ENCODE measurements at places on chromosomes 1 and 21. TPM values are rescaled to one million over a fixed set of nuclear protein-coding genes. Genes with fewer than 3 reads are reported as not detected.
A peak's percentile ranks its signal among the peaks of the same experiment; 100 is the strongest.

Gene ZNF695
- total RNA-seq = 0.63 TPM

Gene TDRD10
- not detected for total RNA-seq

Gene IL10RB
- 36.1 TPM for total RNA-seq

Gene KCNT2
- not detected for total RNA-seq

DNA sequence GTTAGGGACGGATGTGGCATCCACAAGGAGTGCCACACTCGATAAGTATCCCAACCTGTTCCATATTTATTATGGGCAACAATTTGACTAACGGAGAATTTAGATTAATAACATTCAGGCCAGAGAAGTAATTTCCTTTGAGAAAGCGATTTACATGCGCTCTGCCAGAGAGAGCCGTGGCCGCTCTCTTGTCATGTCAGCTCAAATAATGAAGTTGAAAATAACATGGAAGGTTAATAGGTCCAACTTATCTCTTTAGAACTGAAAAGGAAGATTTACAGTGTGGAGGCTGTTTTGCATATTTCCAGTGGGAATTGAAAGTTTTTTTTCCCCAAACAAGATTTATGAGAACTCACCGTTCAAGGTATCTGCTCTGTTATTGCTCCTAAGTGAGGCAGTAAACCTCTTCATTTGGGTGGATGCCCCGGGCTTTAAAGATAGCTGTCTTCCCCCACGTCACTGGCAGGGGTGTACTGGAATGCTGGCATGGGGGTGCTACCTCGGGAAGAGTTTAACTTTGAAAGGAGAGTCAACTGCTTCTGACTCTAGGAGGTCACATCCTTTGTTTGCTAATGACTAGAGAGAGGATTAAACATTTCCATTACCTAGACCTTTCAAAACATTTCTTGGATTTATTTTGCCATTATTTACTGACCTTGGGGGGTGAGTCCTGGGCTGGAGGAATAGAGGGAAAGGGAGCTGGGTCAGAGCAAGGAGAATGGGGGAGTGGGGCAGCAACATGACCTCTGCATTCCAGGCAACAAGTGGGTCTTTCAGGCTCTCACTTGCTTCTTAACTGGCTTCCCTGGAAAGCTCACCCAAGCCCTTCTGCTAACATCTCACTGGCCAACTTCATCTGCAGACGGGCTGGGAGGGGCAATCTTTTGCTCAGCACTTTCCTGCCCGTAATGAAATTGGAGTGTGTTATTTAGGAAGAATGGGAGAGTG is 204.2 kb downstream of the CAMTA1 start:
- no peak overlapping the region for H3K4me3 ChIP-seq
- no peak overlapping the region for H3K27ac ChIP-seq
- H3K36me3 ChIP-seq = no peaks in the 10 kb centered on the region
- no peak for DNase-seq

GRCh38 chr1:167713330-167714081 is 8.3 kb upstream of the MPZL1 start:
- H3K27me3 ChIP-seq = peaks cover 7% of the 10 kb centered on the region
- peak; percentile 24 for DNase-seq
- H3K4me1 ChIP-seq = peaks cover 36% of the 10 kb centered on the region

DNA sequence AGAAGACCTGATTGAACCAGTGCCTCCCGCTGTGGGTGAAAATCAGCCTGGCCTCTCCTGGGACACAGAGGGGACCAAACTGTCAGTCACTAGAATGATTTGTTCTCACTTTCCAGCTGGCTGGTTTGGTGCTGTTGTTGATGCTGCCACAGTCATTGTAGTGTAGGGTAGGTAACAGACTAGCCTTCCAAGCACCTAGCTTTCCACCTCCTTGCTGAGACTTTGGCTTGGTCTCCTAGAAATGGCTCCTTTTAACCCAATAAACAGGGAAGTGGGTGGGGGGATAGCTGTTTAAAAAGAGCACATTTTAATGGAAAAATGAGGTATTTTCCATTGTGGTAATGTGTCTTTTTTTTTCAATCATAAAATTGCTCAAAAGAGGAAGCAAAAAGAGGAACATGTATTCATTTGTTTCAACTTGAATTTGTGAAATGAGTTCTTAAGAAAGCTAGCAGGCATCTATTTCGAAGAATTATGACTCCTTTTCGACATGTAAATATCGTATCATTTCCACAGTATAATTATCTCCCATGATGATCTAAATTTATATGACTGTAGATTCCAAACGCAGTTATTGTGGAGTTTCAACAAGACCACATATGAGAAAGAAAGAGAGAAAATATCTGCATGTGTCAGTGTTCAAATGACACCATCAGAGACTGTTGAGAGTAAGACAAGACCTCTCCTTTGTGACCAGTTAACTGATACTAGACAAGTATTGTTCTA is 190.1 kb downstream of the HLX start:
- no peak for DNase-seq
- no peaks in the 10 kb centered on the region for H3K27me3 ChIP-seq
- H3K27ac ChIP-seq = no peak overlapping the region
- H3K4me3 ChIP-seq = no peak overlapping the region
- H3K4me1 ChIP-seq = peaks cover 4% of the 10 kb centered on the region
- H3K36me3 ChIP-seq = no peaks in the 10 kb centered on the region

Gene KCND3
- not detected for total RNA-seq

Gene KIAA1614
- total RNA-seq = 0.03 TPM

- H3K4me1 ChIP-seq = peaks cover 49% of the 10 kb centered on the region
- H3K27ac ChIP-seq = peak overlapping the region; percentile 100
- H3K36me3 ChIP-seq = peaks cover 11% of the 10 kb centered on the region
- H3K27me3 ChIP-seq = no peaks in the 10 kb centered on the region
Observed at GRCh38 chr1:150560576-150561253, 11.5 kb downstream of the ADAMTSL4 start.

DNA sequence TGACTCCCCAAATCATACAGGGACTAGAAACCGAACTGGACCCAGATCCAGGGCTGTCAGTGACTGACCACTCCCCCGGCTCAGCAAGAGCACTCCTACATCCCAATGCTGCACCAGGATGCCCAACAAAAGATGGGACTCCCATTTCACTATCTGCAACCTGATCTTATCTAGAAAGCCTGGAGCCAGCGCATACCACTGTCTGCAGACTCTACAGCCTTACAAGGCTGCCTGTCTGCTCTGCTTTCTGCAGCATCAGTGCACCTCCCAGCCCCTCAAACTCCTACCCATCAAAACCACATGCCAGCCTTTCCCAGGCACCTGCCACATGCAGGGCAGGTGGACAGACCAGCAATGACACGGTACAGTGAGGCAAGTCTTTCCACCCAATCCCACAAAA is 52.2 kb downstream of the SSBP3 start:
- no peak overlapping the region for H3K4me3 ChIP-seq
- no peaks in the 10 kb centered on the region for H3K27me3 ChIP-seq
- no peak overlapping the region for H3K27ac ChIP-seq

Gene THEM5
- not detected for total RNA-seq

- no peaks in the 10 kb centered on the region for H3K27me3 ChIP-seq
- no peak for DNase-seq
- no peak overlapping the region for H3K27ac ChIP-seq
- no peaks in the 10 kb centered on the region for H3K4me1 ChIP-seq
- no peak overlapping the region for H3K4me3 ChIP-seq
Observed at GRCh38 chr1:176338877-176339276, 124.1 kb upstream of the PAPPA2 start.

DNA sequence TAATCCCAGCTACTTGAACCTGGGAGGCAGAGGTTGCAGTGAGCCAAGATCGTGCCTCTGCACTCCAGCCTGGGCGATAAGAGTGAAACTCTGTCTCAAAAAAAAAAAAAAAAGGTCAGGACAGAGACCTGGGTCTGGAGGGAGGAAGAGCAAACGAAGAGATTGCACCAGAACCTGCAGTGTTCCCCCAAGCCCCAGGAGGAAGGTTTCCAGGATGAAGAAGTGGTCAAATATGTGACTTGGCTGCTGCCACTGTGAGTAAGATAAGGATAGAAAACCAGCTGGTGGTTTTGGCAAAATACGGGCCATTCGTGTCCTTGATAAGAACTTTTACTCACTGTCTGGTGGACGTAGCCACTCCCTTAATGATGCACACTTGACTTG is 42.2 kb downstream of the CLDN14 start:
- no peak overlapping the region for H3K4me3 ChIP-seq
- no peaks in the 10 kb centered on the region for H3K4me1 ChIP-seq
- H3K27me3 ChIP-seq = peaks cover 3% of the 10 kb centered on the region

DNA sequence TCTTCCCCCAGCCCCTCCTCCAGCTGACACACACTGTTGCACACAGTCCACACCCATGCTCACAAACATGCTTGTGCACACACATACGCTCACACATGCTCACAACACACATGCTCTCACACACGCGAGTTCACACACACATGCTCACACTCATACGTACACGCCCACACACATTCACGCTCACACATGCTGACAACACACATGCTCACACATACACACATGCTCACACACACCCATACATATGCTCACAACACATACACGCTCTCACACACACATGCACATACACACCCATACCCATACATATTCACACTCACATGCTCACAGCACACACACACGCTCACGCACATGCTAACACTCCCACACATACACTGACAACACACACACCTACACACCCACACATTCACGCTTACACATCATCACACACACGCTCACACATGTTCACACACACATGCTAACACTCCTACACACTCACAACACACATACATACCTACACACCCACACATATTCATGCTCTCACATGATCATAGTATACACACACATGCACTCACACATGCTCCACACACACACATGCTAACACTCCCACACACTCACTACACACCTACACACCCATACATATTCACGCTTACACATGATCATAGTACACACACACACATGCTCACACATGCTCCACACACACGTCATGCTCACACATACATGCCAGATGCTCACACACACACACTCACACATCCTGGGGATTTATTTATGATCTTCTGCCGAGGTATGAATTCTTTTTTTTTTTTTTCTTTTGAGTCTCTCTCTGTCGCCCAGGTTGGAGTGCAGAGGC is 10.7 kb downstream of the DRAXIN start:
- DNase-seq = no peak
- H3K27ac ChIP-seq = no peak overlapping the region
- peaks cover 3% of the 10 kb centered on the region for H3K4me1 ChIP-seq
- H3K36me3 ChIP-seq = no peaks in the 10 kb centered on the region
- no peak overlapping the region for H3K4me3 ChIP-seq
- peaks cover 23% of the 10 kb centered on the region for H3K27me3 ChIP-seq

GRCh38 chr21:31142600-31142999 is 104.3 kb upstream of the KRTAP19-8 start:
- no peak overlapping the region for H3K27ac ChIP-seq
- no peak for DNase-seq
- peaks cover 20% of the 10 kb centered on the region for H3K4me1 ChIP-seq
- H3K4me3 ChIP-seq = no peak overlapping the region

GRCh38 chr1:94544706-94545490 is 3.3 kb upstream of the F3 start:
- DNase-seq = no peak
- H3K27me3 ChIP-seq = peaks cover 60% of the 10 kb centered on the region
- no peak overlapping the region for H3K4me3 ChIP-seq
- H3K27ac ChIP-seq = no peak overlapping the region
- peaks cover 17% of the 10 kb centered on the region for H3K4me1 ChIP-seq

DNA sequence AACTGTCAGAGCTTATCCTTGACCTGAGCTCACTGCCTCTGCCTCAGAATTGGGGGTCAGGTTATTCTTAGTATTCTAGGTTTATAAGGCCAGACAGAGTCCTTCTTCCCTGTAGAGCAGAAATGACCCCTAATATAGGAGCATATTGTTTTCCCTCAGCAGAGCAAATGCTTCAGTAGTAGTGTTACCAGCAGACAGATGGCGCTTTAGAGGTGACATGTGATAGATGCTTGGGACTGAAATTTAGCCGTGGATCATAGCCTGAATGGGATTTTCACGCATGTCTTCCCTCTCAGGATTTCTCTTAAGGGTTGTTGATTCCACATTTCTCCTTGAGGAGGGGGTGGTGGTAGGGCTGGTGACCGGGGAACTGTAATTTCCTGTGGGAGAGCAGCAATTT is 24.5 kb downstream of the ADARB1 start:
- no peak overlapping the region for H3K27ac ChIP-seq
- H3K36me3 ChIP-seq = no peaks in the 10 kb centered on the region
- peaks cover 21% of the 10 kb centered on the region for H3K4me1 ChIP-seq

- peaks cover 2% of the 10 kb centered on the region for H3K4me1 ChIP-seq
- peaks cover 30% of the 10 kb centered on the region for H3K27me3 ChIP-seq
- DNase-seq = no peak
- no peak overlapping the region for H3K27ac ChIP-seq
- H3K36me3 ChIP-seq = no peaks in the 10 kb centered on the region
- no peak overlapping the region for H3K4me3 ChIP-seq
Observed at GRCh38 chr1:165492845-165493373, 48.0 kb upstream of the RXRG start.

GRCh38 chr1:58402444-58402843 is 144.1 kb downstream of the OMA1 start:
- H3K36me3 ChIP-seq = no peaks in the 10 kb centered on the region
- no peak overlapping the region for H3K4me3 ChIP-seq
- no peak for DNase-seq
- H3K27me3 ChIP-seq = no peaks in the 10 kb centered on the region

- no peak overlapping the region for H3K27ac ChIP-seq
- no peaks in the 10 kb centered on the region for H3K36me3 ChIP-seq
- H3K27me3 ChIP-seq = no peaks in the 10 kb centered on the region
- no peaks in the 10 kb centered on the region for H3K4me1 ChIP-seq
- H3K4me3 ChIP-seq = no peak overlapping the region
- no peak for DNase-seq
Observed at GRCh38 chr1:96424877-96425276, 296.7 kb upstream of the PTBP2 start.

- H3K36me3 ChIP-seq = peaks cover 3% of the 10 kb centered on the region
- no peak overlapping the region for H3K27ac ChIP-seq
Observed at GRCh38 chr1:51247022-51247421, 10.9 kb downstream of the RNF11 start.

Gene JAM2
- 0.30 TPM for total RNA-seq

DNA sequence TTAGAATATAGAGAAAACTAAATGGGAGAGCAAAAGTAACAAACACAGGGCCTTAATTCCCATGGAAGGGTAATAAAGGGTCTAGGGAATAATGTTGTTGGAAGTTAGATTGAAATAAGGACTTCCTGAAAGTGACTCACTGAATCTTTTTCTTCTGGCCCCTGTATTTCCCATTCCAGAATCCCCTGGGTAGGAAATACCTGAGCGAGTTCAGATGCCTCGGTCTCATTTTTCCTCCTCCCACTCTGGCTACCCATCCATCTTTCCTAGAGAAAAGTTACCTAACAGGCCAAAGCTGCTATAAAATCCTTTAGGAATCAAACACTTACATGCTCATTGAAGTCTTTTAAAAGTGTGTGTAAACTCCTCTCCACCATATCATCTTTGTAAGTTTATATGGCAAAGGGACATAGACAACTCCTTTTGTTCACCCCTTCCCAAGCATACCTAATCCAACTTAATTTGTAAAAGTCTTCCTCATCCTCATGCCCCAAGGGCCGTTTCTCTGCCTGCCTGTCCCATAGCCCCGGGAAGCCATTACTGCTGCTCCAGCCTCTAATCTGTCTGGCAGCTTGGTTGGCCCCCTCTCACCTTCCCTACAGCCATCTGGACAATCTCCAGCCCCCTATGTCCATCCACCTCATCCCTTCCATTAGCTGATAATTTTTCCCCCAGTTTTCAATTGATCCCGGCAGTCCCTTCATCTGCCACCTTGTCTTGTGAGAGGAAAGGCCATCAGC is 3.3 kb upstream of the MEF2D start:
- DNase-seq = no peak
- peak overlapping the region; percentile 64 for H3K4me3 ChIP-seq
- H3K27me3 ChIP-seq = no peaks in the 10 kb centered on the region
- peaks cover 70% of the 10 kb centered on the region for H3K4me1 ChIP-seq
- peaks cover 6% of the 10 kb centered on the region for H3K36me3 ChIP-seq
- H3K27ac ChIP-seq = peak overlapping the region; percentile 97
